ENCODE measurements at places on chromosomes 3 and 15.

DNA sequence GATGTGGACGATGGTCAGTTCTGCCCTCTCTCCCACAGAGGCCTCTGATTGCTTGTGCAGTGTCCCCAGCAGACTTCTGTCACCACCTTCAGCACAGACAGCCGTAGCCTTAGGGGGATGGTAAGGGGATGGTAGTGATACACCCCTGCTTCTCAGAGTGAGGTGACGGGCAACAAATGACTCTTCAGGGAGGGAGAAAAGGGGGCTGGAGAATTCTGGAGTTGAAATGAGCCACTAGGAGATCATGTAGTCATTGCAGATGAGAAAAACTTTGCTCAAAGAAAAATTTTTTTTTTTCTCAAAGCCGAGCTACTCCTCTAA lies 29.6 kb upstream of the TIMP4 start:
- no peak for DNase-seq

- no peak for DNase-seq
Observed at GRCh38 chr3:188589071-188589470, 435.1 kb downstream of the LPP start.

DNA sequence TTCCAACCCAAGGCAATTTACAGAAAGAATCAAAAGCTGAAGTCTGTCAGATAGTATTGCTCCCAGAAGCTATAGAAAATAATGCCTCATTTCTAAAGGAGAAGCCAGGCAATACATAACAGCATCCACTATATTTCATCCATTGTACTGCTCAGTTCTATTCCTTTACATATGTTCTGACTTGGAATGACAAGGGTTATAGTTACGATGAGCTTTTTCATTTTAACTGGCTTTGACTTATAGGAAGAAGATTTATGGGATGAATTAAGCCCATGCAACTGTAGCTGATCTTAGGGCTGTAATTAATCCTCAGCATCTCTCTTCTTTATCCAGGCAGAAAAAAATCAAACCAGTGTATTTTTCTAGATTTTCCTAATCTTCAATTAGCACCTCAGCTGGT lies 676.3 kb upstream of the CCDC54 start:
- DNase-seq = no peak

- DNase-seq = peak; percentile 10
Observed at GRCh38 chr15:76903251-76903681, 1.9 kb downstream of the SCAPER start.

DNA sequence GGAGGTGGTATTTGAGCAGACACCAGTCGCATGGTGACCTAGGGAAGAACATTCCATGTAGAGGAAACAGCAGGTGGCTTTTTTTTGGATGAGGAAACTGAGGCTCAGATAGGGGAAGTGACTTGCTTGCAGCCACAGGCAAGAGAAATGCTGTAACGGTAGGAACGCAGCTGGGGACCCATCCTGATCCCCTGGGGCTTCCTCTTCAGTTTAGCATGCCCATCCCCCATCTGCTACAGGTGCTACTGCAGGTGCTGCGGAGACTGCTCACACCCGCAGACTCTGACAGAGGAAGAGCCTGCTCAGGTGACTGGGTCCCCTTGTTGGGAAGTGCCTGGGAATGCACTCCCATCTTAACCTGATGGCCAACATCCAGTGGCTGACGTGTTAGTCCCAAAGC lies 55.4 kb upstream of the SEC13 start:
- DNase-seq = no peak

DNA sequence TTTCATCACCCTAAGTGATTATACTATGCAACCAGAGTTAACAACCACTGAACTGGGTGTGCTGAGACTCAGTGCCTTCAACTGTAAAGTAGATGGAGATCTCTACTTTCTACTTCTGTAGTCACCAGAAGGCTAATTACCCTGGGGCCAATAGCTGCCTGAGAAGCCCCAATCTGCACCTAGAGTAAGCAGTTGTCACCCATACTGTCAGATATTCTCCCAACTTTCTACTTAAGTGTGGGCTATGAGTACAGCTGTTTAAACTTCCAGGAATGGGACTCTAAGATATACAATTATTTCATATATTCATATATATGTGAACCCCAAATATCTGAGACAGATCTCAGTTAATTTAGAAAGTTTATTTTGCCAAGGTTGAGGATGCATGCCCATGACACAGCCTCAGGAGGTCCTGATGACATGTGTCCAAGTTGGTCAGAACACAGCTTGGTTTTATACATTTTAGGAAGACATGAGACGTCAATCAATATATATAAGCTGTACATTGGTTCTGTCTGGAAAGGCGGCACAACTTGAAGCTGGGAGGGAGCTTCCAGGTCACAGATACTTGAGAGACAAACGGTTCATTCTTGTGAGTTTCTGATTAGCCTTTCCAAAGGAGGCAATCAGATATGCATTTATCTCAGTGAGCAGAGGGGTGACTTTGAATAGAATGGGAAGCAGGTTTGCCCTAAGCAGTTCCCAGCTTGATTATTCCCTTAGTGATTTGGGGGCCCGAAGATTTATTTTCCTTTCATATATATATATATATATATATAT lies 41.9 kb downstream of the CCNL1 start:
- no peak for DNase-seq

DNA sequence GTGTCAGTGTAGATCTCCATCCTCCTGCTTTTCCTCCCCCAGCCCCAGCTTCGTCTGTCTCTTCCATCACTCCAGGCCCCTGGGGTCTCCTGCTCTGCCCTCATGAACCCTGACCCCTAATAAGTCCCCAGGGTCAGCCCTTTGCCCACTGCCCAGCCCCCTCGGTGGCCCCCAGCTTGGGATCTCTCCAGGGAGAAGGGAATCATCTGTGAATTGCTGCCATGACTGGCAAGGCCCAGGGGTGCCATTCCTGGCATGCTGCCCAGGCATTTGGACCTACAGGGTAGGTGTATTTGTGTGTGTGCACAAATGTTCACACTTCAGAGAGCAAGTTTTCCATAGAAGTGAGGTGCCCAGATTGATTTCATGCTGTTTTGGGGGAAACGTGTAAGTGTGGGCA lies 5.9 kb upstream of the TBC1D21 start:
- DNase-seq = no peak

DNA sequence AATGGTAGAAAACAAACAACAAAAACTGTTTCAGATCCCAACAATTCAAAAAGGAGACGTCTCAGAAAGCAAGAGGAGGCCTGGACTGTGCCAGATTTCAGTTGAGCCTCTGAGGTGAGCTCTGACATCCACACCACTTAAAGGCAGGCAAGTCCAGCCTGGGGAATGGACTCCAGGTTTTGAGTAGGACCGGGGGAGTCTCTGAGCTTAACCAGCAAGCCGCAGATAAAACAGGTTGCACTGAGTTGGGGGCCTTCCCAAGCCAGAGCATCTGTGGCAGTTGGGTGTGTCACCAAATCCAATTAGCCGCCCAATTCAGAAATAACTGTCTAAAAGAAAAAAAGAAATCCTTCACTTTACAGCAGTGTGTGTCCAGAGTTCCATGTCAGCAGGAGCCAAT lies 54.7 kb downstream of the OXNAD1 start:
- DNase-seq = no peak

DNA sequence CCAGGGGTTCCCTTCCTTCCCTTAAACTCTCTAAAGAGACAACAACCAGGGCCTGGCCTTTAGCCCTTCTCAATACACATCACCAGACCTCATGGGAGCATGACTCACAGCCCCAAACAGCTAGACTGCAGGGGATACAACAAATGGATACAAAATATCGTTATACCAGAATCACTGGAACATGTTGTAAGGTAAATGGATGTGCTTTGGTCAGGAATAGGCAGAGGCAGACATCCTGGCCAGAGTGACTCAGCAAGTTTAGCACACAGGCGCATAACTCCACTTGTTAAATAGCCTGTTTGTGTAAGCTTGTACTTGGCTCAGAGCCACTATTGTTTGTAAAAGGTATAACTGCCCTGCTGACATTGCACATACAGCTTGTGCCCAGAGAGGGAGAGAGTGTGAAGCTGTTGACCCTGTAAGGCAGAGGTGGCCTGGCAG lies 18.3 kb downstream of the TMED3 start:
- DNase-seq = no peak

- no peak for DNase-seq
Observed at GRCh38 chr3:127691489-127691888, 18.7 kb downstream of the ABTB1 start.

- no peak for DNase-seq
Observed at GRCh38 chr3:173065543-173065981, 75.5 kb downstream of the SPATA16 start.

- DNase-seq = no peak
Observed at GRCh38 chr3:99873269-99874102, 55.8 kb downstream of the CMSS1 start.

DNA sequence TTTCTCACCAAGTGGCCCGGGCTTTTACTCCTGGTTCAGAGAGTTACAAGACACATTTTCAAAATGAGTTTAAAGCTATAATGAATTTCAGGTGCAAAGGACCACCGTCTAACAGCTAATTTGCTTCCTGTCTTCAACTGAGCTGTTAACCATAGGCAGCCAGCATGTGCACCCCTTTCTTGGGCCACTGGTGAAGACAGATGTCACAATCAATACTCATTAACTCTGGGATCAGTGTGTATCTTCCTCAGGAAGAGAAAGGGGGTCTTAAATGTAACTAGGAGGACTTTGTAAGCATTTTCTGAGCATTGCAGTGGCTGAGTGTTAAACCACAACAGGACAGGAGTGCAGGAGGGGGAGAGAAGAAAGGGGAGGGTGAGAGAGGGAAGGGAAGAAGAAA lies 750.7 kb upstream of the CFAP20DC start:
- no peak for DNase-seq

- no peak for DNase-seq
Observed at GRCh38 chr3:39193391-39193790, 996 bp upstream of the XIRP1 start.

GRCh38 chr3:114668099-114668498 lies 374.3 kb downstream of the TIGIT start:
- no peak for DNase-seq

GRCh38 chr15:35863655-35864054 lies 317.7 kb upstream of the DPH6 start:
- DNase-seq = no peak

- DNase-seq = no peak
Observed at GRCh38 chr3:139230391-139230790, 113.4 kb upstream of the MRPS22 start.

- DNase-seq = no peak
Observed at GRCh38 chr3:160781402-160781801, 25.4 kb downstream of the PPM1L start.

GRCh38 chr3:168066882-168067281 lies 28.8 kb downstream of the GOLIM4 start:
- no peak for DNase-seq

- DNase-seq = no peak
Observed at GRCh38 chr3:124383846-124384466, 346.3 kb upstream of the UMPS start.
